Omental fat pad (tissue), 4 donors: ENCODE measurements at places on chromosomes 12 and 14.

GRCh38 chr14:77640756-77641533, 24.5 kb upstream of the SPTLC2 start:
- no peak for DNase-seq

- DNase-seq, result no peak
Observed at GRCh38 chr12:28222081-28222700, 31.9 kb downstream of the CCDC91 start.

- no peak for DNase-seq
Observed at GRCh38 chr14:24979725-24980239, 70.2 kb downstream of the STXBP6 start.

DNA sequence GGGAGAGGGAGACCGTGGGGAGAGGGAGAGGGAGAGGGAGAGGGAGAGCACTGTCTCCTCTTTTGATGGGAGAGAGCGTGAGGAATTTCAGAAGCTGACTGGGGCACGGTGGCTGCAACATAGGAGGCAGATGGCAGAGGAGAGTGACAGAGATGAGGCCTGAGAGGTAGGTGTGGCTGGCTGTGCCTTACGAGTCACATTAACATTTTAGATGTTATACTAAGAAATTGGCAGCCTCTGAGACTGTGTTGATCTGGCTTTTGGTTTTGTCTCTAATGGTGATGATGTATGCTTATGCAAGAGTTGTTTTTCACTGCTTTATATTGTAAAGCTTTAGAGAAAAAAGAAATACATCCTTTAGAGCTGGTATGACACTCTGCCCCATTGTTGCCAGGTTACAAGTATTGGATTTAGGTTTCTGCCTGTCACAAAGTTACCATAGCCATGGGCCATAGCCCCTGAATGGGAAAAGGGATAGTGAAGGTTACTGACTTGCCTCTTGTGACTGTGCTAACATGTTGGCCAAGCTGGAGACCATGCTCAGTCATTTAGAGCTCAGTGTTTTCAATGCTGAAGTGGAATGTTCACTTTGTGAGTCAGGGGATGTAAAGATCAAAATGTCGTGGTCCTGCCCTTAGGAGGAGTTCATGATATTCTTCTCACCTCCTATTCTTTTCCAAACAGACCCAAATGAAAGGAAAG, 186.2 kb downstream of the SYNE2 start:
- DNase-seq, result no peak

GRCh38 chr12:46158501-46158900, 110.3 kb downstream of the SLC38A1 start:
- no peak for DNase-seq

DNA sequence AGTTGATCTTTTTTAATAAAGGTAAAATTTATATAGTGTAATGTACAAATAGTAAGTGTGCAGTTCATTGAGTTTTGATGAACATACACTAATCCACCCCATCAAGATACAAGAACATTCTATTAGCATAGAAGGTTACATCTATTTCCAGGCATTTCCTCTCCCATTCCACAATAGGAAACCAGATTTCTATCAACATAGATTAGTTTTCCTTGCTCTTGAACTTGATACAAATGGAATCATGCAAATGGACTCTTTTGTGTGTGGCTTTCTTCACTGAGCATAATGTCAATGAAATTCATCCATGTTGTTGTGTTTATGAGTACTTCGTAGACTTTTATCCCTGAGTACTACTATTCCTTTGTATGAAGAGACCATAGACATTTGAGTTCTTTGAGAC, 10.8 kb downstream of the STYX start:
- DNase-seq, result no peak

DNA sequence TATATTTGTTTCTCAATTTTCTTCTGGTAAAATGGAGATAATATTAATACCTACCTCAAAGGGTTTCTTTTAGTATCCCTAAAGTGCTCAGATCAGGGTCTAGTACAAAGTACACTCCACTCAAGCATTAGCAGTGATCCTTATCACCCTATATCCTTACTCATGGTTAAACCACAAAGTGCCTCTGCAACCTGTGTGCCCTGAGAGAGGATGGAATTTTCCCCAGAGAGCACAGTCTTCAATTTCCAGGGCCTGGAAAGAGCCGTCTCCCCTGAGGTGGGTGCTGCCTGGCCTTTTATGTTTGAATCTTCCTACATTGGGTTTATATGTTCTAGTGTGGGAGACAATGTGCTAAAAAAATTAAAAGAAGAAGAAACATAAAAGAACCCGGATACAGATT, 183.1 kb upstream of the FBXO33 start:
- DNase-seq, result no peak

DNA sequence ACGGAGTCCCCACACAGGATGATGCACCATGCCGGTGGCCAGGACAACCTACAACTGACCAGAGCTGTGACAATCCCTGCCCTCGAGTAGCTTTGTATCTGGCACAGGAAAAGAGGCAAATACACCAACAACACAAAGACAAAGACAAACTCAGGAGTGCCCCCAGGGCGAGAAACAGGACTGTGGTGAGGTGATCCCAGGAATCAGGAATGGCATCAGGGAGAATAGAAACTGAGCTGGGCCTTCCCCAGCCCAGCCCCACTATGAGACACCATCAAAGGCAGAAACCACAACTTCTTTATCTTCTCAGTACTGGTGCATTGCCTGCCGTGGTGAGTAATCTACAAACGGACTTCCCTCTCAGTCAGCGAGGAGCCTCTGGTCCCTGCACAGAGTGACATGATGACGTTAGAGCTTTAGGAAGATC, 157.7 kb downstream of the TTC7B start:
- DNase-seq, result no peak

DNA sequence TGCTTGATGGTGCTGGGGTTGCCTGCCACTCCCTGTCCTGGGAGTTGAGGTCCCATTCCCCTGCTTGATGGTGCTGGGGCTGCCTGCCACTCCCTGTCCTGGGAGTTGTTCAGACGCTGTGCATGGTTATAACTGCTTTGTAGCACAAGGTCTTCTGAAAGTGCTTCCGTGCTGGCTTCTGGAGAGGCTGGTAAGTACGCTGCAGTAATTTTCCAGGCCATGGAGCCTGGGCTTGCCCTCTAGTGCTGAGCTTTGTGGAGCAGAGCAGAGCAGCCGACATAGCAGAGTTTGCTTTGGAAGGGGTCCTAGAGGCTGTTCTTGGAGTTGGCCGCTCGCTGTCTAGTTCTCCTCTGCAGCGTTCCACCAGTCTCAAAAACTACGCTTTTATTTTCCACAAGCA, 6.3 kb downstream of the B4GALNT3 start:
- no peak for DNase-seq

DNA sequence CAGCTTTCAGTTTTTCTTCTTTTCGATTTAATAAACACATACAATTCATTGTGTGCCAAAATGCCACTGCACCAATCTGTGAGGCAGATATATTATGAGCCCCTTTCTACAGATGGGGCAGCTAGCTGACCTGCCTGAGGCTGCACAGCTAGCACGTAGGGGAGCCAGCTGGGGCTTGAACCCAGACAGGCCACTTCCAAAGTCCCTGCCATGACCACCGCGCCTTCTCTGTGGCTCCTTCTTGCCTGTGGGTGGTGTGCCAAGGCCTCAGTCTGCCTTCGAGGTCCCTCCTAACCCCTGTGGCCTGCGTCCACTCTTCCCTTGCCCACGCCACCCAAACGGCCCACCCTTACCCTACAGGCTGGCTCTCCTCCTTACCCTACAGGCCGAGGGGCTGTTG, 16.2 kb downstream of the FAM222A start:
- DNase-seq, result no peak

DNA sequence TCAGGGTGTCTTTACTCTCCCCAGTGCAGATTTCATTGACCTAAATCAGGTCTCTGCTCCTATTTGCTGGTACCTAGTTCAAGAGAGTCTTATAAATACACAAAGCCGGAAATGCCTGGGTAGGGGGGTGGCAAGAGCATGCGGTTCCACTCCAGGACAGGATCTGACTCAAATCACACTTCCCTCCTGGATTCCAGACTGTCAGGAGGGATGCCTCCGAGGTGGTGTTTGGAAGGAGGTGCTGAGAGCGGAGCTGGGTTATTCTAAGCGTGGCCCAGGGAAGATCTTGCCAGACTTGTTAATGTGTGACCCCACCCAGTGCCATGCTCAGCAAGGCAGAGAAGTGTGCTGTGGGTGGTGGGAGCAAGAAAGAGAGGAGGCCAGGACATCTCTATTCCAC, 49.8 kb downstream of the B4GALNT3 start:
- DNase-seq, result no peak

DNA sequence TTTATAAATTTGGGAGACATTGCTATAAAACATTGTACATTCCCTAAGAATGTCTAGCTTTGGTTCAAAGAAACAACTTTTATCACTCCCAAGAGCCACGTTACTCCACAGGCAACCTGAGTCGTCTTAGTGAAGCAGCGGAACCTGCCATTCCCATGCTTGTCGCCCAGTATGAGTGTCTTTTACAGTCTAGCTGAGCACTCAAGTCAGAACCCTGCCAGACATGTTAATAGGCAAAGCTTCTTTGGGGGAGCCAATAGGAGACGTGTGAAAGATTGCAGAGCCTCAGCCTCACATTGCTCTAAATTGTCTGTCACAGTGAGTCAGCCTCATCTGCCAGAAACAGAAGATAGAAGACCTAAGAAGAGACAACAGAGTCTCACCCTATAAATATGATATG, 541.6 kb upstream of the FLRT2 start:
- no peak for DNase-seq

- DNase-seq, result no peak
Observed at GRCh38 chr12:53677800-53678148, 1.9 kb upstream of the ATP5MC2 start.

GRCh38 chr12:132063491-132063890, 80.6 kb downstream of the DDX51 start:
- no peak for DNase-seq

GRCh38 chr14:104784846-104785707, 10.5 kb downstream of the AKT1 start:
- no peak for DNase-seq

GRCh38 chr12:125299840-125300239, 234.6 kb downstream of the AACS start:
- DNase-seq, result no peak

DNA sequence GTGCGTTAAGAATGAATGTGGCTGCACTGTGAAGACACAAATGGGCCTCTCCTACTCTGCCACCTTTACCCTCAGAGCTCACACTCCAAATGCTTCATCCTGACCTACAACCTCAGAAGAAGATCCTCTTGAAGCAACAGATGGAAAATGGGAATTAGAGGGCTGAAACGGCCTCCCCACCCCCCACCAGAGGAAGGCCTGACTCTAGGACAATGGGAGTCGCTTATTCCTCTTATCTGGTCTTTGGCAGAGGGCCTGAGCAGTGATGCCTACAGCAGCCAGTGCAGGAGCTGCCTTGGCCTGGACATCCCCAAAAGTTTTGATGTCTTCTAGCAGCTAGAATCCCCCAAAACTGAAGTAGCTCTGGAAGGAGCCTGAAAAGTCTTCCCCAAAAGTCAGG, 29.2 kb downstream of the BTBD7 start:
- no peak for DNase-seq

DNA sequence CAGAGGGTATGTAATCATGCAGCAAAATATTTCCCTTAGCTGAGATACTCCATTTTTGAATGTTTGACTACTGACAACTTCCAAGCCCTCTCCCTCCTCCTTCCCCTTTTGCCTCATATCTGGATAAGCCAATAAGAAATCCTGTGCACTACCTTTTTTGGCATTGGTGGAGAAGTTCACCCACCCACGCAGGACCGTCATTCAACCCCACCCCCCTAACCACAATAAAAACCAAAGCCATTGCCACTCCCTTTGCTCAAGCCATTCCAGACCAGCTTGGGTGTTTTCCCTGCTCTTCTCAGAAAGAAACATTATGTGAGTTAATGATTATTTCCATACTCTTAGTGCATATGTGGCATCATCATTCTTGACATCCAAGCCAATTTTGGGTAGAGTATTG, 176.7 kb downstream of the PTPN11 start:
- no peak for DNase-seq

- DNase-seq, result no peak
Observed at GRCh38 chr12:131372171-131372475, 338.8 kb upstream of the SFSWAP start.

DNA sequence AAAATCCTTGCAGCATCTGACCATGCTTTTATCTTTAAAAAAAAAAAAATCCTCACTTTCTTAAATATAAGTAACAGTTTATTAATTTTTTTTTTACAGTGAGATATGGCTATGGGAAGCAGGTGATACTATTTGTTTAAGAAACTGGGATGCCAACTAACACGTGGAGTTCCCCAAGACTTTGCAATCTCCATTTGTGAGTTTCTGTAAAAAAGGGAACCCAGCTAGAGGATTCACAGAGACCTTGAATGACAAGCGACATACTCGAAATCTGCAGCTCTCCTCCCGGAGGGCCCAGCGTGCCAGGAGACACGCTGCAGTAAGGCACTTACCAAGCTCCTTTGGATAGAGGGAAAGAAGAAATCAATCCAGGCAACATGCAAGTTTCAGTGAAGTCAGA, 30.1 kb downstream of the SLC15A4 start:
- no peak for DNase-seq

DNA sequence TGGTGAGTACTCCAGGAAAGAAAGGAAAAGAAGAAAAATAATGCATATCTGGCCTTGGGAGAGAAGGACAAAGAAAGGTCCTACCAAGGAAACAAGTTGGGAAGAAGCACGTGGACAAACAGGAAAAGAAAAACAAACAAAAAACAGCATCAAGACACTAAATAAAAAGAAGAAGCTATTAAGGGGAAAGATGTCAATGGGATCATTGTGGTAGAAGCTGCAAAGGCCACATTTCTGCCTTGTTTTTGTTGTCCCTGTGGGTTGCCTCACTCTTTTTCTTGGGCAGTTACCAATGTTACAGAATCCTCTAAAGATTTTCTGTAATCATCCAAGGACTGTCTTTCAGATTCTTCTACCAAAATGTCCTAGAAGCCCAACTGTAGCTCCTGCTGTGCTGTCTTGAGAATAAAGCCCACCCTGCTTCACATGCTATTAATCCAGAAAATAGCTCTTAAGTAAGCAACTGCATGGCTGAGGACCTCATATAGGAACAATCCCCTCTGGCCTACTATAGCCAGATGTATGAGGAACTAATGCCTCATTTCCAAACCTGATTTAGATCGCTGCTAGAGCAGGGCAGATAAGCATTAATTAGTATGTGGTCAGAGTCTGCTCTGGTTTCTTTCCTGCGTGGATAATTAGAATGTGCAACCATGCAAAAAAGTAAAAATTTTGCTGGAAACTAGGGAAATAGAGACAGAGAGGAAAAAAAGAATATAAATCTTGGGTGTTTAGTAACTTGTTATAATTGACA, 10.2 kb upstream of the CPNE8 start:
- DNase-seq, result no peak

- DNase-seq, result no peak
Observed at GRCh38 chr12:89453121-89453978, 71.2 kb downstream of the GALNT4 start.

- DNase-seq, result peak; percentile 27
Observed at GRCh38 chr12:32755051-32755653, 545 bp downstream of the YARS2 start.

GRCh38 chr12:73421832-73422231, 1115.8 kb upstream of the ATXN7L3B start:
- no peak for DNase-seq

GRCh38 chr14:61611880-61612630, 83.3 kb upstream of the HIF1A start:
- no peak for DNase-seq
